ENCODE measurements at places on chromosomes 7 and 10.

DNA sequence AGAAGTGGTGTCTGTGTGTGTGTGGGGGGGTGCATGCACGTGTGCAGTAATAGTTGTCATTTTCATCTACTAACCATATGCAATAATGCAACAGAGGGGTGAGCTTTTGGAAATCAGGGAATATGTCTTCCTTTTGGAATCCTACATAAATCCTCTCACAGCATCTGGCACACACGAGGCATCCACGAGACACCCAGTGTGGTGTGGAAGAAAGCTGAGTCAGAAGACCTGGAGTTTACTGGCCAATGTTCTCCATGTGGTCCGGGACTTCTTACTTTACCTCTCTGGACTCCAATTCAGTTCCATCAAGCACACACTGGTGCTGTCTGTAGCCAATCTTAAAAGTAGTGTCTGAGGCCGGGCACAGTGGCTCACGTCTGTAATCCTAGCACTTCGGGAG, 43.1 kb upstream of the C10orf90 start:
- DNase-seq, result no peak

DNA sequence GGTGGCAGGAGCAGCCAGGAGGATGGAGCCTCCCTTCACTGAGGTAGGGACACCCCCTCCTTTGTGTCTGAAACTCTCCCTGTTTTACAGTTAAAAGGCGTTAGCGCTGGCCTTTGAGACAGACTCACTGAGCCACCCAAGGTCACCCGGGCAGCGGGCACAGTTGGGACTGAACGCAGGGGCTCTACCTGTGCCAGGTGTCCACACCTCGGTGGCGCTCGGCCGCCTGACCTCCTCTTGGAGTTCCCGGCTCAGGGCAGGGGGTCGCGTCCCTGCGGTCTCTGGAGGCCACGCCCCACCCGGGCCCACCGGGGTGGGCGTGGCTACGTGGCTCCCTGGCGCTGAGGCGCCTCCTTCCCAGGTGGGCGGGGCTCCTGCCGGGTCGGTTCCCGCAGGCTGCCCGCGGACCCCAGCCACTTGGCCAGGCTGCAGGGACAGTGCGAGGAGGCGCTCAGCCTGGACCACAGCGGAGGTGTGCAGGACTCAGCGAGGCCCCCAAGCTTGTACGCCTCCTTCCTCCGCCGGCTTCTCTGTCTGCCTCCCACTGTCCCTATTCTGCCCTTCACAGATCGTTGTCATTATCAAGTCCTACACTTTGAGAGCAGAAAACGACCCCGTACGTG, 39.9 kb upstream of the LEP start:
- DNase-seq, result no peak

GRCh38 chr10:2660276-2660675, 407.1 kb upstream of the PFKP start:
- DNase-seq, result no peak

DNA sequence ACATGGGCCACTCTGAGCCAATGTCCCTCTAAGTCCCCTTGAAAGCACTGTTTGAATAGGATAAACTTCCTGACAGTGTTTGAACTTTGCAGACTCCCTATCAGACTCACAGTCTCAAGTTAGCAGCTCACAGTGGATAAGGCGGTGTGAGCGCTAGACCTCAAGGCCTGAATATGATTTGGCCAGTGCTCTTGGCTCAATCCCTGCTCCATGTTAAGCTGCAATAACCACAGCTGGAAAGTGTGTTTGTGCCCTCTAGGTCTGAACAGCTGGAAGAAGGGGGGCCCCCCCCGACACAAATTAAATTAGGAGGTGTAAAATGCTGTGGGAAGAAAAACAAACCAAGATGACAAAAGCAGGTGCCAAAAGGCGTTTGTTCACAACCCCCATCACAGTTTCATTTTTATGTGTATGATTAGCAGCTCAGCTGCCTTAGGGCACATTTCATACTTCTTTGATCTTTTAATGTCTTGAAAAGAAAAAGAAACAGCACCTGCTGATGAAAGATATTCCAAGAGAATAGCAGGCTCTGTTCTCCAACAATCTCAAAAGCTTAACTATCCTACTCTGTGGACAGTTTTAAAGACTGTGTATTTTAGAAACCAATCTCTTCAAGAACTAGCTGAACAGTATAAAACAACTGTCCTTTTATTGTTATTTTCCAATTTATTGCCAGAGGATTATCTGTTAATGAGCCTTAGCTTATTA, 167.6 kb downstream of the SNX13 start:
- DNase-seq, result no peak

GRCh38 chr10:56927701-56928100, 566.6 kb upstream of the ZWINT start:
- DNase-seq, result no peak

DNA sequence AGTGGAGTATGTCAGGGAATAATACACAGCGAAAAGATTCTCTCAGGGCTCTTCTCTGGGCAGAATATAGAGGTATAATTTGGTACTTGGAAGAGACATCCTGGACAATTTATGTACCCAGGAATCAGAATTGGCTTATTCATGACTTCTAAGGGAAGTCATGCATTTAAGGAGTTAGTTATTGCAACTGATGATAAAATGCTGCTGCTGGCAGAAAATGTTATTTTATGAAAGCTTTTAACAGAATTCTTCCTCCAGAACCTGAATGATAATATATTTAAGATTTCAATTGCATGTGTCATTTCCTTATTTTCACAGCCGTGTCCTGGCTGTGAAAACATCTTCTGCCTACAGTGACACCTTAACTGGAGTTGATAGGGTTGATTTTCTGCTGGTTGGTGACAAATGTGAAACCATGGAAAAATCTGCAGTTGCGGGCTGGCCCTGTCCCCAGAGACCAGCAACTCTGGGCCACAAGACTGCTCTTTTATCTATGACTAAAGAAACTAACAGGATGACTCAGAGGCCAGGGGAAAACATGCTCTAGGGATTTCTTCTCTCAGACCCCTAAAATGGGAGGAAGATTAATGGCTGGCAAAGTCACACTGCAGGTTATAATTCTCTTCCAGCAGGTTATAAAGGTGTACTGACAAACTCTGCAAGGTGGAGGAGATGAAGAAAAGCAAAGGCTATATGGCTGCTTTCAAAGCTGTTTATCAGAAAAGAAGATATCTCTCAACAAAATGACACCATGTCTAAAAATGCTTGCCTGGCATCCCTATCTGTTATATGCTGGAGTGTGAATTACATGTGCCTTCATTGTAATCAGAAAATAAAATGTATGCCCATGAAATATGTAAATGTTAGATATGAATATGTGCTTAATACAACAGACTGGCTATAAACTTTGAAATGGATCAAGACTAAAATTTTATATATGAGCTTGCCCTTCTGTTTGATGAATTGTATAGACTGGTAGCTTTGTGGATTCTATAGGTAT, 12.1 kb upstream of the TRUB1 start:
- no peak for DNase-seq
